ENCODE measurements at places on chromosomes 4 and X.

DNA sequence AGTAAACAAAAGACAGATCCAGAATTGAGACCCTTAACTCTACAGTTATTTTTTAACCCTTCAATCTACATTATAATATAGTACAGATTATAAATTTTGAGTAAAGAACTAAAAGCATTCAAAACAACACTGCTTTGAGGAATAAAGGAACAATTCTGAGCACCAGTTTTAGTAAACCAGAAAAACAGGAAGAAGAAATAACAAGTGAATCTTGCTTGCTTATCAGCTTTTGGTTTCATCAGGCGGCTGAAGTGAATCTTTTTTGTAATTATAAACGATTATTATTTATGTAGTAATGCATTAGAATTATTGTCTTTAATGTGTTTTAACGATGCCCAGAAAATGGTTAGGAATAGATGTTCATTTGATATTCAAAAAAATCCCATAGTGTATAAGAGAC, 305.4 kb downstream of the ARAP2 start:
- no peak overlapping the region for H3K4me3 ChIP-seq
- ATAC-seq: no peak
- H3K27me3 ChIP-seq: peaks cover 3% of the 10 kb centered on the region
- no peaks in the 10 kb centered on the region for H3K4me1 ChIP-seq
- no peaks in the 10 kb centered on the region for H3K36me3 ChIP-seq
- no peak overlapping the region for H3K27ac ChIP-seq

- ATAC-seq: no peak
- H3K27ac ChIP-seq: no peak overlapping the region
- H3K36me3 ChIP-seq: no peaks in the 10 kb centered on the region
- no peaks in the 10 kb centered on the region for H3K4me1 ChIP-seq
- no peak overlapping the region for H3K4me3 ChIP-seq
Measured at GRCh38 chrX:55486736-55487135, 2.9 kb downstream of the USP51 start.

DNA sequence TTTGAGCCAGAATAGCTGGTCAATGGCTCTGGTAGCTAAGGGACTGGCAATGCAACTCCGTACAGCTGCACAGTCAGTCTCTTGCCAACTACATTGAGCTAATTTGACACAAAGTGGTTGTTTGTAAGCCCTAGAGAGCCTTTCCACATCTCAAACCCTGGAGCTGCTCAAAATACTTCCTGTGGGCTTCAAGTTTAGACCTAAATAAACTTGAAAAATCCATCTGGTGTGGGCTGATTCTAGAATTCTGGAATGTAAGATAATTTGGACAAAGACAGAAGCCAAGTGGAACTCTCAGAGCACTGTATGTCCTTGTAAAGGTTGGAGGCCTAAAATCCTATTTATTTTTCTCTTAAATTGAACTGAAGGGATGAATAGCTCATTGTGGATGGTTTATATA, 380.8 kb downstream of the SPRY1 start:
- ATAC-seq: no peak
- no peak overlapping the region for H3K4me3 ChIP-seq
- no peaks in the 10 kb centered on the region for H3K4me1 ChIP-seq
- no peaks in the 10 kb centered on the region for H3K36me3 ChIP-seq

DNA sequence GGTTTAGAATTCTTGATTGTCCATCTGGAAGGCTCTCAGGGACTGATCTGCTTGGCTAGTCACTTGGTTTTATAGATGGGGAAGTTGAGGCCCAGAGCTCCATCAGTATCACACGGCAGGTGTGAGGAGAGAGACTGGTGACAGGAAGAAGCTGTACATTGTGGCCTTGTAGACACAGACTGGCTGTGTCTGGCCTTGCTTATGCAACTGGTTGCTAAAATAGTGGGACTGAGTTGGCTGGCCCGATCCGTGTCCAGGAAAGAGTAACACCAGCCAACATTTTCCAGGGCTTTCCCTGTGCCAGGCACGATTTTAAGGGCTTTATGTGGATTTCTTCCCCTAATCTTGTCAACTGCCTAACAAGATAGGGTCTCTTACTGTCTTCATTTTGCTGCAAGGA, 2.8 kb downstream of the TBC1D14 start:
- H3K27ac ChIP-seq: peak overlapping the region; percentile 48
- ATAC-seq: no peak
- no peaks in the 10 kb centered on the region for H3K27me3 ChIP-seq
- H3K36me3 ChIP-seq: peaks cover 13% of the 10 kb centered on the region

DNA sequence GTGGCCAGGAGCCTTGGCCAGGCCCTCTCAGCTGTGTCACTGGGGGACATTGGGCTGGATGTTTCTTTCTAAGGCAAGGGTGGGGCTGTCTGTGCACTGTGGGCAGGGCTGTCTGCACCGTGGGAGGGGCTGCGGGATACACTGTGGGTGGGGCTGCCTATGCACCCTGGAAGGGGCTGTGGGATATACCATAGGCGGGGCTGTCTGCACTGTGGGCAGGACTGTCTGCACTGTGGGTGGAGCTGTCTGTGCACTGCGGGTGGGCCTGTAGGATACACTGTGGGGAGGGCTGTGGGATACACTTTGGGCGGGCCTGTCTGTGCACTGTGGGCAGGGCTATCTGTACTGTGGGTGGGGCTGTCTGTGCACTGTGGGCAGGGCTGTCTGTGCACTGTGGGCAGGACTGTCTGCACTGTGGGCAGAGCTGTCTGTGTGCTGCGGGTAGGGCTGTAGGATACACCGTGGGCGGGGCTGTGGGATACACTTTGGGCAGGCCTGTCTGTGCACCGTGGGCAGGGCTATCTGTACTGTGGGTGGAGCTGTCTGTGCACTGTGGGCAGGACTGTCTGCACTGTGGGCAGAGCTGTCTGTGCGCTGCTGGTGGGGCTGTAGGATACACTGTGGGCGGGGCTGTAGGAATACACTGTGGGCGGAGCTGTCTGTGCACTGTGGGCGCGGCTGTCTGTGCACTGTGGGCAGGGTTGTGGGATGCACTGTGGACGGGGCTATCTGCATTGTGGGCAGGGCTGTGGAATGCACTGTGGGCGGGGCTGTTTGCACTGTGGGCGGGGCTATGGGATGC, 31.1 kb downstream of the ACOX3 start:
- H3K27ac ChIP-seq: no peak overlapping the region
- peaks cover 25% of the 10 kb centered on the region for H3K4me1 ChIP-seq
- peak; percentile 43 for ATAC-seq
- no peak overlapping the region for H3K4me3 ChIP-seq

DNA sequence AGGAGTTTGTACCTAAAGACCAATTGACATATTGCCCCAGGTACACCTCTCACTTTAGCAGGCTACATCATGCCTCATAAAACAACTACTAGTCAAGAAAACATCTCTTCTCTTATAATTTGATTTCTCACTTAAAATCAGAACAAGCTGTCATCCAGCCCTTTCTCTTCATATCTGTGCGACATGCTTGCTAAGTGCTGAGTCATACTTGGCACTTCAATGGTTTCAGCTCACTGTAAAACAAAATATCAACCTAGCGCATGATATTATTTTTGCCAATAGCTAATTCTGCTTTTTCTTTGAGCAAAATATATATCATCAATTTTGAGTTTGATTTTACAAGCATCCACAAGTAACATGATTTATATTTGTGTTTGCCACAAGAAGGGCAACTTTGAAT, 27.9 kb upstream of the FUNDC1 start:
- no peaks in the 10 kb centered on the region for H3K4me1 ChIP-seq
- H3K4me3 ChIP-seq: no peak overlapping the region
- ATAC-seq: no peak
- H3K36me3 ChIP-seq: no peaks in the 10 kb centered on the region
- H3K27me3 ChIP-seq: peaks cover 4% of the 10 kb centered on the region
- no peak overlapping the region for H3K27ac ChIP-seq

- no peak overlapping the region for H3K27ac ChIP-seq
- peaks cover 19% of the 10 kb centered on the region for H3K36me3 ChIP-seq
- H3K4me1 ChIP-seq: no peaks in the 10 kb centered on the region
- H3K27me3 ChIP-seq: no peaks in the 10 kb centered on the region
Measured at GRCh38 chr4:151114338-151114737, 14.9 kb downstream of the RPS3A start.

- peaks cover 55% of the 10 kb centered on the region for H3K4me1 ChIP-seq
- peak; percentile 87 for ATAC-seq
- H3K4me3 ChIP-seq: peak overlapping the region; percentile 43
Measured at GRCh38 chr4:102627831-102628523, 126.8 kb downstream of the NFKB1 start.

DNA sequence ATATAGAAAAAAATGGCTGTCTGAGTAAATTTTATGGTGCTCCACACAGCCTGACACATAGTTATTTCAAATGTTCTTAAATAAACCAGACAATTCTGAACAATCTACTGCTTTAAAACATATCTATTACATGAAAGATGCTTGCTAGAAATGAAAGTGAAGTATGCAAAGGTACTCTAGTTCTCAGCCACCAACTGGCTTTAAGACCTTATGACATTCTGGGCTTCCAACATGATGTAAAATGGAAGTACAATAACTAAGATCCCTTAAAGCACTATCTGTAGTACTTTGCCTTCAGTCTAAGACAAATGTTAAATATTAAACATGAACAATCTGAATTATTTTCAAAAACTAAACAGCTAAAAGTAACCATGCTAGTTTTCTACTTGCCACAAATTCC, 17.3 kb downstream of the HUWE1 start:
- ATAC-seq: no peak
- H3K4me3 ChIP-seq: no peak overlapping the region
- H3K27ac ChIP-seq: no peak overlapping the region
- H3K27me3 ChIP-seq: no peaks in the 10 kb centered on the region

DNA sequence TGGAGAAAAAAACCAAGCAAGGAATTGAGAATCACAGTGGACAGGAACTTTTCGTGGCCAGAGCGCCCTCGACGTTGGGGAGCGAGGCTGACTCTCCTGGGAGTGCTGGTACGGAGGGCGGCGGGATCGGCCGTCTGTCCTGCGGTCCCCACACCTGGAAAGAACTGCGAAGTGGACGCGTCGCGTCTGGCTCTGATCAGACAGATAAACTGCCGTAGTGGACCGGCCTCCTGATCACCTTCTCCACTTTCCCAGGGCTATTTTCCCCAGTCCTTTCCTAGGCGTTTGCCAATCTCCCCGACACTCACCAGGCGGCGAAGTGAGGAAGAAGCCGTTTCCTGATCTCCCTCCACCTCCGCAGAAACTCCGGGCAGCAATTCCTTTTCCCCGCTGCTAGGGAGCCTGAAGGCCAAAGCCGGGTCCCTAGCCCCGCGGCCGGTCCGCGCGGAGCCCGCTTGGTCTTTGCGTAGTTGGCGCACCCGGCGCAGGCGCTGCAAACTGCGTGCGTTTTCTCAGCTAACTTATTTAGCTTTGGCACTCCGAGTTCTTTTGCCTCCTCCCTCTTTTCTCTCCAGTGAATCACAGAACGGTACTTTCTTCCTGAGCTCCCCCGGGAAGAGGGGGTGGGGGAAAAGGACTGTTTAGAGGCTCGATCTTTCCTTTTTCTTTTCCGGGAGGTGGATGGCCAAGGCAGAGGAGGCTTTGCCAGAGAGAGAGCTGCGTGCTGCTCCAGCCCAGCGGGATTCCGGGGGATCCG, at the start of gene ARSJ:
ARSJ (minus strand) TSS at position 500 of the 757 bp plus-strand sequence. CDS start 813 bp downstream, outside the sequence.
- peak within 1 kb of the TSS; percentile 65 for H3K27ac ChIP-seq
- no peaks in the 10 kb centered on the region for H3K36me3 ChIP-seq
- peak within 1 kb of the TSS; percentile 82 for H3K4me3 ChIP-seq
- H3K27me3 ChIP-seq: peaks cover 14% of the 10 kb centered on the region
- ATAC-seq: peak; percentile 68

DNA sequence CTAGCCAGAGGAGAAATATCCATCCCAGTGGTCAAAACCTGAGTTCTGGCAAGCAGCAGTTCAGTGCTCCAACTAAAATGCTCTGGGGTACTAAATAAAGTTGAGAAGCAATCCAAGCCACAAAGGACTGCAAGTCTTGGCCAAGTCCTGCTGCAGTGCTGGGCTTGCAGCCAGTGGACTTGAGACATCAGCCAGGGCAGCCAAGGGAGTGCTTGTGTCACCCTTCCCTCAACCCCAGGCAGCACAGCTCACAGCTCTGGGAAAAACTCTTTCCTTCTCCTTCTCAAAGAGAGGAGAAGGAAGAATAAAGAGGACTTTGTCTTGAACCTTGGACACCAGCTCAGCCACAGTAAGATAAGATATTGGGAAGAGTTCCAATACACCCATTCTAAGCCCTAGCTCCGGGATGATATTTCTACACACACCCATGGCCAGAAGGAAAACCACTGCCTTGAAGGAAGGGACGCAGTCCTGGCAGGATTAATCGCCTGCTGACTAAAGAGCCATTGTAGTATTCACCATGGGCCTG, 99.8 kb downstream of the PTCHD1 start:
- no peak for ATAC-seq
- H3K27ac ChIP-seq: no peak overlapping the region
- H3K4me1 ChIP-seq: no peaks in the 10 kb centered on the region
- no peaks in the 10 kb centered on the region for H3K36me3 ChIP-seq
- H3K4me3 ChIP-seq: no peak overlapping the region

- ATAC-seq: no peak
- H3K36me3 ChIP-seq: peaks cover 74% of the 10 kb centered on the region
- no peaks in the 10 kb centered on the region for H3K4me1 ChIP-seq
Measured at GRCh38 chr4:3517731-3518510, 14.3 kb downstream of the LRPAP1 start.

- H3K4me1 ChIP-seq: no peaks in the 10 kb centered on the region
- ATAC-seq: no peak
- no peak overlapping the region for H3K4me3 ChIP-seq
- no peak overlapping the region for H3K27ac ChIP-seq
- peaks cover 3% of the 10 kb centered on the region for H3K27me3 ChIP-seq
- no peaks in the 10 kb centered on the region for H3K36me3 ChIP-seq
Measured at GRCh38 chrX:111519215-111519614, 7.8 kb downstream of the SERTM2 start.

DNA sequence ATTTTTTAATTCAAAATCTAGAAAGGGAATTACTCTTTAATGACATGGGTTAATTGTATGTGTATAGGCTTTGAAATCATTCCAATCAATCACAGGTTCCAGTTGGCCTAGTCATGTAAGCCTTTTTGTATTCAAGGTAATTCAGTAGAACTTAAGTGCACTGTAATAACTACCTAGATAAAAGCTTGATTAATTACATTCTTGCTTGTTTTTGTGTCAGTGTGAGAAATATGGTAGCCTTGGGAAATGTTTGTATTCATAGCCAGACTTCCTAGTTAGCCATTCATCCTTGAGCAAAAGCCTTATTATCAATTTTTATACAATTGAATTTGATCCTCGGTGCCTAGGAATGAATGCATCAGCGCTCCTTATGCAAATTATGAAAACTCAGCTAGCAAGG, 33.5 kb downstream of the TKTL2 start:
- no peak overlapping the region for H3K4me3 ChIP-seq
- no peaks in the 10 kb centered on the region for H3K36me3 ChIP-seq
- no peaks in the 10 kb centered on the region for H3K4me1 ChIP-seq
- H3K27me3 ChIP-seq: peaks cover 14% of the 10 kb centered on the region
- ATAC-seq: no peak

GRCh38 chrX:39677585-39677977, 420.2 kb downstream of the BCOR start:
- H3K36me3 ChIP-seq: no peaks in the 10 kb centered on the region
- no peak overlapping the region for H3K4me3 ChIP-seq
- no peaks in the 10 kb centered on the region for H3K27me3 ChIP-seq
- no peak overlapping the region for H3K27ac ChIP-seq
- H3K4me1 ChIP-seq: no peaks in the 10 kb centered on the region

- no peaks in the 10 kb centered on the region for H3K4me1 ChIP-seq
- no peak overlapping the region for H3K4me3 ChIP-seq
- no peak for ATAC-seq
- H3K27ac ChIP-seq: no peak overlapping the region
- peaks cover 10% of the 10 kb centered on the region for H3K27me3 ChIP-seq
Measured at GRCh38 chr4:124343661-124344171, 368.8 kb downstream of the ANKRD50 start.

GRCh38 chrX:2600564-2600963, 90.5 kb upstream of the CD99 start:
- H3K36me3 ChIP-seq: peaks cover 53% of the 10 kb centered on the region
- H3K27me3 ChIP-seq: no peaks in the 10 kb centered on the region
- no peak overlapping the region for H3K4me3 ChIP-seq
